SK-N-SH (cell line): ENCODE measurements at places on chromosomes 12 and 14.
A peak's percentile ranks its signal among the peaks of the same experiment; 100 is the strongest.

- DNase-seq: no peak
Observed at GRCh38 chr12:10982244-10982643, 4.5 kb downstream of the TAS2R50 start.

DNA sequence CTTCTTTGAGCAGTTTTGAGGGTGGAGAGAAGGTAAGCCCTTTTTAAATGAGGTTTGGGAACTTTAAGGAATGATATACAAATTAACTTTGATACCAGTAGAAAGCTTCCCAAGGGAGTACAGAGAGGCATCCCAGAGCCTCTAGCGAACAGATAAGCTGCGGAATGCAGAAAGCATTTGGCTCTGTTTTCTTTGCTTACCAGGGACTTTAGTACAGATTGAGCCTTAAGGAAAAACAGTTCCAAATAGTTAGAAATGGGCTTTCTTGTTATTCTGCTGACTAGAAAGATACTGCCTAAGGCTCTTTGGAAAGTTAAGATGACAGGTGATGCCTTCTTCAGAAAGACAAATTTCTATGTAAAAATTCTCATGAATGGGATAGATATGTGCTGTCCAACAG is 261.7 kb upstream of the FOXN3 start:
- no peak for DNase-seq

DNA sequence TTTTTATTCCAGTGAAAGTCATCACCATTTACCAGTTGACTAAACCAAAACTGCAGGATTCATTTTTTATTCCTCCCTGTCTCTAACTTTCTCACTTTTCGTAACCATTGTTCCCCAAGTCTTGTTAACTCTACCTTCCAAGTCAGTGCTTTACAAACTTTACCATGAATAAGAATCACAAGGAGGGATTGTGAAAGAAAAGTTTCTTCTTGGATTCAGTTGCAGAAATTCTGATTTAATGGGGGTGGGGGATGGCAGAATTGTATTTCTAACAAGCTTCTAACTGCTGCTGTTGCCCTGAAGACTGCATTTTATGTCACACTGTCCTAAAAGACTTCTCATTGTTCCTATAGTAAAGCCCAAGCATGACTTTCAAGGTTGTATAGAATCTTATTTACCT is 5.0 kb upstream of the RAB21 start:
- no peak for DNase-seq

GRCh38 chr12:52916216-52916615 is 11.3 kb upstream of the KRT8 start:
- no peak for DNase-seq

DNA sequence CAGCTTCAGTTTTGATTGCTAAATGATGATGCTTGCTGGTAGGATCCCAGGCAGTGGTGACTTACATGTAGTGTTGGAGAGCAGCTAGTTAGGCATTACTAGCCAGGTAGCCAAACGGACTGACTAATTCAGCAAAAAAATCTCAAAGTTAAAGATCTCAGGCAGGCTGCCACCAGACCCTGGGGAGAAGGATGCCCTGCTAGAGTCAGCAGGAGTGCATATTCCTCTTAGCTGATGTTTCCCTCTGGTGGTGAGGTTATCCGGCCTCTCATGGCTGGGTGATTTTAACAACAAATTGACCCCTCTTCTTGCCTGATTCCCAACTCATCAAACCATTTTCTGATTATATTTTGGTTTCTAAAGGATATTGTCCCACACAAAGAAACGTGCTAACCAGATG is 2.8 kb downstream of the EFS start:
- DNase-seq: no peak

DNA sequence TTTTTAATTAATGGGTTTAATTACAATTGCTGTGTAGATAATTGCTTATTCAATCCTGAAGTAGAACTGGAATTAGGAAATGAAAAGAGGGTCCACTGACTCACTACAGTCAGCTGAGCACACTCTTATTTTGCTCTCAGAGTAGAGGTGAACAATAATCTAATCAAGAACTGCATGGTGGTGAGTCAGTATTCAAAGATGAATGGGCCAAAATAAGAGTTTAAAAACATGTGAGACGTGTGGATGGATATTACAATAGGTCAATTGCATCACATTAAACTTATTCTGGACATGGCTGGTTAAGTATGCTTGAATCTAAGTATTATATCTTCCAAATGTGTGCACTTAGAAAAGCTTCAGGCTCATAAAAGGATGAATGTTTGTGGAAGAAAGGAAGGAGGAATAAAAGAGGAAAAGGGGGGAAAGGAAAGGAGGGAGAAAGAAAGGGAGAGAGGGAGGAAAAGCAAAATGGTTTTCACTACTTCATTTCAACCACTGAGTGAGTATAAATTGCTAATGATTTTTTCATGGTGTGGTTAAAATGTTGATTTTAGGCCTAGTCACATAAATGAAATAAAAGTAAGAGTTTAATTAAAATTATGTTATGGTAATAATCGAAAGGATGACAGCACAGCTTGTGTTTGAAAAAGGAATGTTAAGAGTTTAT is 27.0 kb upstream of the EEA1 start:
- DNase-seq: no peak

DNA sequence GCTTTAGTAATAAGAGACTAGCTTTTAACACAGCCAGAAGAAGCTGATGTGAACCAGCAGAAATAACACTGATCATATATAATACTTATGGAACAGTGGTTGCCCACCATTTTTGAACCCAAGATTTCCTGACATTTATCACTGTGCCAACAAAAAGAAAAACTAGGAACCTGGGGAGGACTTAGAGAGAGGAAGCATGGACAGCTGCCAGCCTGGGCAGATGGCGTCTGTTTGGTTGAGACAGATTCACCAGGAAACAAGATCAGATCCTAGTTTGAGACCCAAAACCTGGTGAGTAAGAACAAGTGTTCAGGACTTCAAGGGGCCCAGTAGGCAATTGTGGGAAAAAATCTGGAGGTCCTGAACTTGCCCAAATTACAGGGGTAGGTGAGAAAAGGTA is 95.3 kb downstream of the BICD1 start:
- DNase-seq: no peak

GRCh38 chr14:80414080-80414479 is 202.8 kb upstream of the DIO2 start:
- no peak for DNase-seq

DNA sequence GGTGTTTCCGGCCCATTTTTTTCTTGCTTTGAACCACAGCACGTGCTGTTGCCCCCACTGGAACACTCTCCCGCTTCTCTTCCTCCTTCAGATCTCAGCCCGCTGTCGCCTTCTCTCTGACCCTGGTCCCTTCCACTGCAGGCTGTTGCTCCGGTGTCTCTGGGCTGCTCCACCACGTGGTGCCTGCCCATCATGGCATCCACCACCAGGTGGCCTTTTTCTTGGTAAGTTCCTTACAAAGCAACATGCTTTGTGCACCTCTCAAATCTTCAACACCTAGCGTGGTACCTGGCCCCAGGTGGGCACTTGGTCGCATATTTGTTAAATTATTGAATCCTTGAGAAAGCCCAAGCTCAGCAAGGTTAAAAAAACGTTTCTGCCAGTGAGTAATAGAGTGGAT is 19.1 kb downstream of the TUNAR start:
- DNase-seq: peak; percentile 57

GRCh38 chr14:83779266-83779665 is 1750.7 kb upstream of the FLRT2 start:
- DNase-seq: no peak

DNA sequence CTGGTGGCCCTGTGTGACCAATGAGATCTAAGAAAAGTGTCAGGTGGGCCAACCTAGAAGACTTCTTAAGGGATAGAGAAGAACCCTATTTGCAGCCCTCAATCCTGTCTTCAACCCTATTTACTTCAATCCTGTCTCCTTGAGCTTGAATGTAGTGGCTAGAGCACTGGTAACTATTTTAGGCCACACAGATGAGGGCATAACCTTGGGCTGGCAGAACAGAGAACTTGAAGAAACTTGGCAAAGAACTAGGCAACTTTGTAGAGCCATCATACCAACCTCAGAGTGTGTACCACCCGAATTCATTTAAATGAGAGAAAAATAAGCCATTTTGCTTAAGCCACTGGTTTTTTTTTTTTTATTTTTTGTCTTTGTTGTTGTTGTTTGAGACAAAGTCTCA is 94.8 kb downstream of the TMTC1 start:
- DNase-seq: no peak

DNA sequence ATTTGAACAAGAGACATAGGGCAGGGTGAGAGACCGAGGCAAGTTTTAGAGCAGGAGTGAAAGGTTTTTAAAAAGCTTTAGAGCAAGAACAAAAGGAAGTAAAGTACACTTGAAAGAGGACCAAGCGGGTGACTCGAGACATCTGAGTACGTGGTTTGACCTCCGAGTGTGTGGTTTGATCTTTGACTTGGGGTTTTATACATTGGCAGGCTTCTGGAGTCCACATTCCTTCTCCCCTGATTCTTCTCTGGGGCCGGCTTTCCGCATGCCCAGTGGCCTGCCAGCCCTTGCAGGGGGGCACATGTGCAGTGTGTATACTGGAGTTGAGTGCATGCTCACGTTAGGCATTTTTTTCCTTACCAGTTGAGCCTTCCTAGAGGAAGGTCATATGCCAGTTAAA is 96.3 kb downstream of the SLC15A4 start:
- DNase-seq: no peak

GRCh38 chr12:112087851-112088250 is 20.7 kb downstream of the NAA25 start:
- DNase-seq: no peak

DNA sequence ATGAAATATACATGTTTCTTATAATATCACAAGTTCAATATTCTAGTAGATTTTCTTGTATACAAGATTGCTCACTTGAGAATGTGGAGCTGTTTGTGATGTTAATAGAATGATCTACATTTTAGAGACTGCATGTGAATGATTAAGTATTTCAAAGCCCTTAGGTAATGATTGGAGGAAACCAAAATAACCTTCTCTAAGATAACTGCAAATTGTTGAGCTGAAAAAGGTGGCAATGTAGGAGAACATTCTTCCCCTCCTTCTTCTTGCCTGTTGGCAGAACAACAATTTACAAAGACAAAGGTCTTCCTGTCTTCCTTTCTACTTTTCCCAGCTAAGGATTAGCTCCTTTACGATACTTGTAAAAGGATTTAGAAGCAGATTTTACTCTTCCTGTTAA is 2.0 kb upstream of the CLEC6A start:
- no peak for DNase-seq

DNA sequence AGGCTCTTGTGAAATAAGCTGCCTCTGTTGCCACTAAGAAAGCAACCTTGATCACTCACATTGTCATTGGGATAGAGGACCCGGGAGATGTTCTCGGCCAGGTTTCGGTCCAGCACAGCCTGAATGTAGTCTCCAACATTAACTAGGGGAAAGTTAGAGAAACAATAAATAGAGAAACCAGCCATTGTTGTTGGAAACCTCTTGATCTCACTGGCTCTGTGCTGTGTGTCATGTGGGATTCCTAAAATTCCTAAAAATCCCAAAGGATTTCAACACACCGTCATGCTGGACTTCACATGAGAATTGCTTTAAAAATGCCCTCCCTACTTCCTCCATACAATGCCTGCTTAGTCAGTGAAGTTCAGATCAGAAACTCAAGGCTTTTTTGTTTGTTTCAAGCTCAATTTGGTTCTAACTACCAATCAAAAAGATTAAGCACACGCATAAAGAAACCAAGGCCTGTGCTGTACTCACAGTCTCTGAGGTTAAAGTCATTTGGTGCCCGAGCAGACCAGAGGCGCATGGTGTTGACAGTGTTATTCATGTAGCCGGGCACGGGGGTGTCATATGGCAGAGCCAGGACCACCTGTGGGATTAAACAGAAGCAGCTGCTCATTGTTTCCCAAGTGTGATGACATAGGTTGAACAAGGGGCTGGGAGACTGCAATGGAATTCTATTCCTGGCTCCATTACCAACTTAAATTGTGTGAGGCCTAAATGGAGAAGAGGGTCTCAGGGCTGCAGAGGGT is 23.6 kb downstream of the PYGL start:
- DNase-seq: no peak

DNA sequence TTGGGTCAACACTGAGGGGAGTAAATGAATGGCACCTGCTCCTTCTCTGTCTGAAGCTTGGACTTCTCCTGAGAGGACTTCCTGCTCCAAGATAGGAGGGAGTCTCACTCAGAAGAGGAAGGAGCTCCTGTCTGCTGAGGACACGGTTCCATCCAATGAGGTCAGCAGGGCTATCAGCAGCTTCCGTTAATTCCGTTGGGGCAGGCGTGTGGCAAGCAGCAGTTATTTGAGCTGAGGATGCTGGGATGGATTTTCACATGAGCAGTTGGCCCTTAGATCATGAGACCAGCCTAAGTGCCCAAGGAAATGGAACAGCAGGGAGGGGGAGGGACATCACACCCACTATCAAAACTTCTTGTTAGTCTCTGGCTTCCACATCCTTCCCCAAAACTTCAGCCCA is 159.0 kb upstream of the PZP start:
- DNase-seq: no peak

GRCh38 chr12:68745904-68746571 is at the start of gene SLC35E3:
TSS of gene SLC35E3 (plus strand) at chr12:68746176. CDS start at chr12:68746378, 202 bp downstream.
- peak; percentile 96 for DNase-seq

- peak; percentile 95 for DNase-seq
Observed at GRCh38 chr14:104977681-104978653, at the start of gene AHNAK2. TSS of gene AHNAK2 (minus strand) at chr14:104978374. CDS start at chr14:104978237, 137 bp downstream.

GRCh38 chr14:103367995-103368394 is 17.2 kb upstream of the MARK3 start:
- no peak for DNase-seq

DNA sequence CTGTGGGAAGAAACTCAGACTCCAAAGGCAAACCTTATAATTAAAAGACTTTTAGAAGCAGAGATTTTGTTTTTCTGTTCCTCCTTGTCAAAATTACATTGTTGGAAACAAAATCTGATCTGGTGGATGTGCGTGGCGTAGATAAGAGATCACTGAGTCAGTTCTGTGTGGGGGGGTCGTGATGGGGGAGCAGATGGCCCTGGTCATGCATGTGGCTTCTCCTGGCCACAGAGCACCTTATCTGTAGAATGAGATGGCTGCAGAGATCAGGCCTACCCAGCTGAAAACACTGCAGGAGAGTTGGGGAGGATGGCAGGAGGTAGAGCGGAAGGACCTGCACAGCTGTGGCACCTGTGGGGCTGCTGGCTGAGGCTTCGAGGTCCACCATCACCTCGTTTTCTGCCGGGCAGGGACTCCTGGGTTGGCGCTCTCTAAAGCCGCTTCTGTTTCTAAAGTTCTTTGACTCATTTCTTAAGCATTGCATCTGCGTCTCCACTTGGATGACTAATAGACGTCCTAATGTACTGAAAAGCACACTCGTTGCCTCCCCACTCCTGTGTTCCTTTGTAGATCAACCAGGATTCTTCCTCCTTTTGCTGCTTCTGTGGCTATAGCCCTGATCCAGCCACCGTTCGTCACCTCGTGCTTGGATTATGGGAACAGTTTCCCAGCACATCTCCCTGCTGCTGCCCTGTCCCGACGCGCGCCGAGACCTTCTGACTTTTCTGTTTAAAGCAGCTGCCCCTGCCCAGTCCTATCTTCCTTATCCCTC is 93.4 kb downstream of the TSPAN9 start:
- peak; percentile 73 for DNase-seq

GRCh38 chr14:59464486-59465315 is 479 bp downstream of the GPR135 start:
- DNase-seq: peak; percentile 86

DNA sequence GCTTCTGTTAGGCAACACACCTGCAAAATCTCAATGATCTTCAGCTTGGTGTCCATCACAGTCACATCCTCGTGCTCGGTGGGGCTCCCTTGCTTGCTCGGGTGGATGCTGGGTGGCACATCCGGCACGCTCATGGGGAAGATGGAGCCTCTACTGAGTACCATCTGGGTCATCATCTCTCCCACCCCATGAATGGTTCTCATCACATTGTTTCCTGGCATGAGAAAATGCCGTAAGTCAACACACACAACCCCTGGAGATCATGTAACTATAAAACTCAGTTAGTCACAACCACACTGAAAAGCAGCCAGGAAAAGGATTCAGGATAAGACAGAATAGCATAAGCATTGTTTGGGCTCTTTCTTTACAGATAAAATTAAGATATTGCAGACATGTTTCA is 201.1 kb downstream of the ITPR2 start:
- no peak for DNase-seq
